Mesothelial cell of epicardium (in vitro differentiated cells): ENCODE measurements at places on chromosomes 11 and 22. TPM values are rescaled to one million over a fixed set of nuclear protein-coding genes. Genes with fewer than 3 reads are reported as not detected.

The OR4D5 gene
- not detected in 3 replicates for total RNA-seq

DNA sequence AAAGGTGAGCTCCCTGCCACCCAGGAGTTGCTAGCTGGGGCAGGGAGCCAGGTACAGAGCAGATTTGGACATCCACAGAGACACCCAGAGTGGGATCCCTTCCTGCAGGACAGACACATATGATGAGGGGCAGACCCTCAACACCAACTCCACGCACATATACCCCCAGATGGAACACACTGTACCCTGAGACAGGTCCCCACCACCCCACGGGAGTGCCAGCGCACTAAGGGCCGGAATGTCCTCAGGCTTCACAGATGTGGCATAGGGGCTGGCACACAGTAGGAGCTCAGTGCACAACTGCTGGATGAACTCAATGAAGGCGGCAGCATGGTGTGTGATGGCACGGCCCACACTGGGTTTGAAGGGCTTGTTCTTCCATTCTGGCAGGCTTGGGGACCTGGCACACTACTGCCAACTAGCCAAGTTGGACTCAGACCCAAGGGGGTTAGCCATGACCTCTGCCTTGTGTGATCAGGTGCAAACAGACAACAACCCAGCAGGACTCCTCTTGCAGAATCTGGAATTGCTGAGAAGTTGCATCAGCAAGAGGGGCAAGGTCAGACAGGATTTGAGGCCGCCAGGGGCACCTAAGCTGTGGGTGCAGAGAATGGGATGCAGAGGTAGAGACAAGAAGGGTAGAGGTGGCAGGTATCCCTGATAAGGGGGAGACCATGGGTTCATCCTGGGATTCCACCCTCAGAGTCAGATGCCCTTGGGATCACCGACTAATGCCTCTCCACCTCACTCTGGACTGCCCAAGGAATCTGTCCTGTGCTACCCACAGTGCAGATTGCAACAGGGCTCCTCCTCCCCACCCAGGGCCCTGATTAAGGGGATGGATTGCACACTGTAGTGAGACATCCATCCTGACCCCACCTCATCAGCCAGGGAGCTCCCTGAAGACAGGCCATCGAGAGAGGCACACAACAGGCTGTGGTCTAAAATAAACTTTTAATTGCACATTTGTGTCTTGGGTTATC, 2.4 kb downstream of the C22orf15 start:
- no peaks in the 10 kb centered on the region for H3K27me3 ChIP-seq
- H3K27ac ChIP-seq = peak overlapping the region; percentile 66
- H3K4me3 ChIP-seq = peak overlapping the region; percentile 22
- no peak for DNase-seq

- no peak for DNase-seq
- no peak overlapping the region for H3K27ac ChIP-seq
- no peaks in the 10 kb centered on the region for H3K27me3 ChIP-seq
- no peak overlapping the region for H3K4me3 ChIP-seq
- peaks cover 21% of the 10 kb centered on the region for H3K36me3 ChIP-seq
These were observed 70.4 kb downstream of the NCAPD3 start for GRCh38 chr11:134153147-134153905.

GRCh38 chr11:101442171-101442570, 141.6 kb downstream of the TRPC6 start:
- no peak overlapping the region for H3K4me3 ChIP-seq
- DNase-seq = no peak
- H3K36me3 ChIP-seq = no peaks in the 10 kb centered on the region
- H3K27me3 ChIP-seq = no peaks in the 10 kb centered on the region
- H3K4me1 ChIP-seq = peaks cover 14% of the 10 kb centered on the region
